GF-D8 (cell line): ENCODE measurements at places on chromosomes 1 and 21.

DNA sequence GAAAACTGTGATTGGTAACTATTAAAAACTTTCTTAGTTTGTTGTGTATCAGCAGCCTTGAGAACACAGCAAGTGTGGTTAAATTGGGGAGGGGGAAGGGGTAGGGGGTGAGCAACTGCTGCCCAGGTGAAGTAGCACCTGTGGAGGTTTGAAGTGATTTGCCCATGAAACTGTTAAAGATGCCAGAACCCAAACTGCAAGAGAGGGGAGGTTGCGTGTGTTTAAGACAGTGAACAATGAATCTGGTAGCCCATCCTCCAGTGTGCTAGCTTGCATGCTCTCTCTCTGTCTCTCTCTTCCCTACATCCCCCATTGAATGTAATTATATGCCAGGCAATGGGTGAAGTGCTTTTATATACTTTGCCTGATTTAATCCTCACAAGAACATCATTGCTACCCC lies 154.7 kb downstream of the RUNX1 start:
- no peak for DNase-seq

DNA sequence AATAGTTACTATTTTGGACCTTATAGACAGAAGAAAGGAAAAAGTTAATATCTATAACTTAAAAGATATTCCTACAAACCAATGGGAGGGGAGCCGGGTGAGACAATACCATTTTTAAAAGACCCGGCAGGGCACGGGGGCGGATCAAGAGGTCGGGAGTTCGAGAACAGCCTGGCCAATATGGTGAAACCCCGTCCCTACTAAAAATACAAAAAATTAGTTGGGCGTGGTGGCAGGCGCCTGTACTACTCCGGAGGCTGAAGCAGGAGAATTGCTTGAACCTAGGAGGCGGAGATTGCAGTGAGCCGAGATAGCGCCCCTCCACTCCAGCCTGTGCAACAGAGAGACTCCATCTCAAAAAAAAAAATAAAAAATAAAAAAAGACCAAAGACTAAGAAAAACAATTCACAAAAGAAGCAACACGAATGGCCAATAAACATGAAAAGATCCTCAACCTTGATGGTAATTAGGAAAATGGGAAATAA lies 1.2 kb upstream of the PSMB2 start:
- no peak for DNase-seq

DNA sequence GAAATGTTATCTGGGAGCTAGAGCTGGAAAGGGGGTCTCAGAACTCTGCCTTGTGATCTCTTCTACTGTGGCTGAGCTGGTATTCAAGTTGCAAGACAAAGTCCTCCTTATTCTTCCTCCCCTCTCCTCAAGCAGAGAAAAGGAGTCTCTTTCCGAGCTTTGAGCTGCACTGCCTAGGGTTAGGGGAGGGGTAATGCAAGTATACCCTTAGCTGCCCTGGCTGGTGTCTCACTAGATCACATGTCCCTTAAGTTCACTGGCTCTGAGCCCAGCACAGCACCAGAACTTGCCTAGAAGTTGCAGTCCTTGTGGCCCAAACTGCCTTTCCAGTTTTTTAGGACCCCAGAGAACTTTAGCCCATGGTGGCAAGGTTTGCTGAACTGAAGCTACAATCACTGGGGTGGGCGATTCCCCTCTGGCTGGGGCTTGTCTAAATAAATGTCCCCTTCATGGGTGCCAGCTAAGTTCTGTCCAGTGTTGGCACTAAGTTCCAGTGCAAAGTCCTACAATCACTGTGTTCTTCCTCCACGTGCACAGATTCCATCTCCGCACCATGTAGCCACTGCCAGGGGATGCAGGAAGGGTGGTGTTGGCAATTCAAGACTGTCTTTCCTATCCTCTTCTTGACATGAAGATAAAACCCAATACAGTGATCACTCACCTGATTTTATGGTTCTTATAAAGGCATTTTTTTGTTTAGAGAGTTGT lies 22.7 kb upstream of the CHIA start:
- no peak for DNase-seq

DNA sequence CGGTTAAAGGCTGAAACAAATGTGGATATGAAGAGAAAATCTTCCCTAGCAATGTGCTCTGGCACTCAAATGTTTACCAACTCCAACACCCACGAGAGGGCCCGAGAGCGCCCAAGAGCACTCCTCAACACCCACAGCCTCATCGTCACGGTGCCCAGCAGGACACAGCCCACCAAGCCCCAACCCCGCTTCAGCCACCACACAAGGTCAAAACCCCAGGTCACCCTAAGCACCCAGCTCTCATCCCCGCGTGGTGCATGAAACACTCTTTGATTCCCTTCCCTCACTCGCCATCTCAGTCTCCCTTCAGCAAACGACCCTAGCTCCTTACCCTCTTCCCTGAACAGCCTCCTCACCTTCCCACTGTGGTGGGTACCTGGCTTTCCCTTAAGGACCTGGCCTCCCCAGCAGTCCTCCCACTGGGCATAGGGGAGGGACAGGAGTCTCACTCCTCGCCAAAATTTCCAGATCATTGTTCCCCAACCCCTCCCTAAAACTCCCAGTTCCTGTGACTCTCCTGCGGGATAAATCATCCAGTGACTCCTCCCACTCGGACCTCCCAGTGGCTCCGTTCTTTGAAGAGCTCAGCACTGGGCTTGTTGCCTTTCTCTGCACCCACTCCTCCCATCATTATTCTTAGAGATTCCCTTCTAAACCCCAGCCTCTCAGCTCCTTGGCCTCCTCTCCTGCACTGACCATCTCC lies 170.4 kb upstream of the SYT6 start:
- DNase-seq: no peak

- no peak for DNase-seq
Measured at GRCh38 chr1:116573431-116574095, 2.7 kb upstream of the CD58 start.
